Spleen (tissue), 13 donors: ENCODE measurements at places on chromosomes 12 and 14.
A peak's percentile ranks its signal among the peaks of the same experiment; 100 is the strongest.

GRCh38 chr12:68227356-68227755 lies 1.7 kb upstream of the IL26 start:
- no peak for DNase-seq

GRCh38 chr12:10235761-10236631 lies 23.3 kb downstream of the GABARAPL1 start:
- DNase-seq, result no peak

DNA sequence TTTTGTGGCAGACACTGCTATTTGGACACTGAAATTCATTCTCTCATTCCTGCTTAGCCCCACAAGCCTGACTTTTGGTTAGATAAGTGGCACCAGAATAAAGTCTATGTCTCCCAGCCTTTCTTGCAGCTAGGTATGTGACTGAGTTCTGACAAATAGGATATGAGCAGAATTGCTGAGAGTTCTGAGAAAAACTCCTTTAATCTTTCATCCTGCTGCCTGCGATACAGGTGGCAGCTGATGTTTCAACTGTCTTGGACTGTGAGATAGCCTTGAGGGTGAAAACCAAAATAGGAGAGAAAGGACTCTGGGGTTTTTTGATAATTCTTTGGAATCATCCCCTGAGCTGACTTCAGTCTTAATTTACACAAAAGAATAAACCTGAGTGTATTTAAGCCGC lies 55.8 kb downstream of the MBIP start:
- DNase-seq, result no peak

- no peak for DNase-seq
Observed at GRCh38 chr14:68633131-68633991, 159.5 kb downstream of the ZFP36L1 start.

- no peak for DNase-seq
Observed at GRCh38 chr14:100468557-100468956, 118.7 kb downstream of the BEGAIN start.

DNA sequence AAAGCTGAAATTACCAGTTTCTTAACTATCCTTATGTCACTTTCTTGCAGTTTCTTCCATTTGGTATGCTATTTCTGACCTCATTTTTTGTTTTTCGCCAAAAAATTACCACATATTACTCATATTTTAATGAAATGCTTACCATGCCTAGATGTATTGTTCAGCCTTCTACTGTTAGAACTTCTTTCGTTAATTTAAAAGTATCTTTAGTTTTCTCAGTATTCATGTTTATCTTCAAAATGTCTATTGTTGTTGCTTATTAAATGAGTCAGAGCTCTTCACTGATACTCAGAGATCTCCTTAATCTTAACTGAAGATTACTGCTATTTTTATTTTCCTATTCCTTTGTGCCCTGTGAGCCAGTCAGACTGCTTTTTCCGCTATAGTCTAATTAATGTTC lies 20.5 kb downstream of the RAP1B start:
- no peak for DNase-seq

- no peak for DNase-seq
Observed at GRCh38 chr12:109568486-109568885, 4.8 kb downstream of the MMAB start.

DNA sequence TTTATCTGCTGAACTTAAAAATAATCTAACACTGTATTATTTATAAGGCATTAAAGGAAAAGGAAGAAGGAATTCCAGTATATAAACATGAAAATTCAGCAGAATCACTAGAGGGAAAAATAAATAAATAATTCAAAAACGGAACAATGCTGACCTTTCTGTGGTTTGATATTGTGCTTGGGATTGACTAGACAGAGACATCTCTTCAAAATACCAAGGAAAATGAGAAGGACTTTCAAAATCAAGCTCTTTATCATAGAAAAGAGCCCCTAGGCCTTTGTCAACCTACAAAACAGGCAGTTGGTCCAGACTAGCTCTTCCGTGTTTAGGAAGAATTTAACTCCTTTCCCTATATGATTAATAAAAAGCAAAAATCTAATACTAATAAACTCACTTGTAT lies 6.3 kb upstream of the FLRT2 start:
- no peak for DNase-seq

- no peak for DNase-seq
Observed at GRCh38 chr12:7060353-7060954, at the start of gene C1S. TSS of gene C1S (plus strand) at chr12:7060718. CDS start at chr12:7061913, 1,195 bp downstream.

DNA sequence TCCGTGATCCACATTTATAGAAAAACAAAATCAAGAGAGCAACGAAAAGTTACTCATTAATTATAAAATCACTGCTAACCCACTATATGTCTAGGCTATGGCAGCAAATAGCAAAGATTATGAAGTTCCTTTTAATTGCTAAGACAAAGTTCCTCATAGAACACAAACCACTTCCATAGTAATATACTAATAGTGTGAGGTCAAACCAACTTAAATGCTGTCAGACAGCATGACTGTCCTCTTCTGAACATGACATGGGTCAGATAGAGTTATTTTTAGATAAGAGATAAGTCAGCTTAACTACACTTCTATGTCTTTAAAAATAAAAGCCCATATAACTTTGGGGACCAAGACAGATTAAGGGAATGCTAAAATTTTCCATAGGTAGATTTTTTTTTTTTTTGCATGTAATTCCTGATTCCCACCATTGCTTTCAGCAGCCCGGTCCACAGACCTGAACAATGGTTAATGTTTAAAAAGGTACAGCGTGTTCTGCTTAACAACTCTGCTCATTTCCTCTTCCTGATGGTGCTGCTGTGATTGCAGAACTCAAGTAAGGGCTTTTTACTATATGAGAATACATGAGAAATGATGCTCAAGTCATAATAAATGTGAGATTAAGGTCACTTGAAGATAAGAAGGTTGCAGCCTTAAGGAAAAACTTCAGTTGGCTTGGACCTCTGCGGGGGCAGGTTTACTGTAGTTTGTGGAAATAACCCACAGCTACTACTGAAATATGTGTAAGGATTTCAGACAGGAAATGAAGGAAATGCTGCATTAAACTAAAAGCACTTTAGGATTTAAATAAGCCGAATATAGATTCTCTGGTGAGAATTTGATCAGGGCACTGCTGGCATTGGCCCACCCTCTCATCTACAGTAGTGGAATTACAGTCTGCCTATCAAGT lies 37.7 kb upstream of the DUSP6 start:
- no peak for DNase-seq

GRCh38 chr14:30874999-30875787 lies 834 bp downstream of the COCH start:
- DNase-seq, result peak; percentile 72

GRCh38 chr12:94677778-94678177 lies 27.4 kb upstream of the TMCC3 start:
- DNase-seq, result no peak

- DNase-seq, result no peak
Observed at GRCh38 chr12:1515010-1515409, 79.4 kb downstream of the FBXL14 start.

GRCh38 chr12:45406988-45407850 lies 191.3 kb downstream of the ANO6 start:
- no peak for DNase-seq
